Stimulated activated CD8-positive, alpha-beta memory T cell treated with anti-CD3 and anti-CD28 coated beads, Interleukin-4, amount 100 ng/mL, for 4 hours (primary cell): ENCODE measurements at places on chromosomes 12 and 14.

DNA sequence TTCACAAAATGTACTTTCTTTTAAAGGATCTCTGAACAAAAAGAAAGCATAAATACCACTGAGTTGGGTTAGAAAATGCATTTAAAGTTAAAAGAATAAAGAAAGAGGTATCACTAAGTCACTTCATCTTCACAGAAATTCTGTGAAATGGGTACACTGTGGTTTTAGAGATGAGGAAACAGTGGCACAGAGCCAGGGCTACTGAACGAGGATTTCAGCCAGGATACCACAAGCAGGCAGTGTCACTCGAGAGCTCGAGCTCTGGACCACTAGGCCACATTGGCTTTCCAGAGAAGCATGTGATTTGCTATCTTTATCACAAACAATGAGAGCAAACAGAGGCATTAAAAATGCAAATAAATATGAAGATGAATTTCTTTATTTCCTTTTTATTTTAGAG, 51.0 kb downstream of the WDHD1 start:
- DNase-seq: no peak

GRCh38 chr12:113793250-113793649, 172.9 kb downstream of the RBM19 start:
- no peak for DNase-seq

- DNase-seq: no peak
Observed at GRCh38 chr12:22856178-22856577, 231.2 kb downstream of the ETNK1 start.

DNA sequence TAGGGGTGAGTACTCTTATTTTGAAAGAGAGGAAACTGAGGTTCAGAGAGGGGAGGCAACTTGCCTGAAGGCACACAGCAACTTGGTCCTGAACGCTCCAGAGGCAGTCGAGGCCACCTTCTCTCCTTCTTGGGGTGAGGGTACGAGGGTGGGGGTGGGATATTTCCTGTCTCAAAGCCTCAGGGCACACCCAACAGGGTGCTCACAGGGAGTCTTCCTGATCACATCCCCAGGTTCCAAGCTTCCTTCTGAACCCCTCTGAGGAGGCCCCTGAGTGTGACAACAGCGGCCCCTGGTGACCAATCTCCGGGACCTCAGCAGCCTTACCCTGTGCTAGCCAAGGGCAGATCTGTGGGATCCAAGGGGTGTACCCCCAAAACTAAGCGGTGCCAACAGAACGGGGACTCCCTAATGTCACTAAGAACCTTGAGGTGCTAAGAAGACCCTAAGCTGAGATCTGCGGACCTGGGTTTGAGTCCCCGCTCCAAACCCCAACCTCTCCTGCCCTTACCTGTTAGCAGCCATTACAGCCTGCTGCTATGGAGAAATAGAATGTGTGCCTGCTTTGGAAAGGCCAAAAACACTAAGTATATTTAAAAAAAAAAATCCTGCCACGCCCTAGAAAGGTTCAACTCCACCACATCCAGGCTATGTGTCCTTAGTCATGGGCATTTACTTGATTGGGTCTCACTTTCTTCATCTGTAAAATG, 57.9 kb downstream of the TRPV4 start:
- peak; percentile 32 for DNase-seq

DNA sequence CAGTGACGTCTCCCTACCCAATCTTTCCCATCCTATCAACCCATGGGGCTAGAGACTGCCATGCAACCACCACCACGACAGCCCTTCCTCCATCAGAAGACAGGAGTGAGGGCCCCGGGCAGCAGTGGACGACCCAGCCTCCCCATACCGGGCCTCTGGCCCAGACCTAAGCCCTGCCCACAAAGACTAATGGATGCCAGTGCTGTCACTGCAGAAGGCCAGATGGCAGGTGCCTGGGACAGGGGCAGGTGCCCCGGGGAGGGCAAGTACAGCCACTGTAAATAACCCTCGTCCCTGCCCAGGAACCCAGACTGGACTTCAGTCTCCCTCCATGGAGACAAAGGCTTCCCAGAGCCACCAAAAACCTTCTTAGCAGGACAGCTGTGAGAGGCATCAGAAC, 20.3 kb upstream of the HSPB8 start:
- DNase-seq: no peak

DNA sequence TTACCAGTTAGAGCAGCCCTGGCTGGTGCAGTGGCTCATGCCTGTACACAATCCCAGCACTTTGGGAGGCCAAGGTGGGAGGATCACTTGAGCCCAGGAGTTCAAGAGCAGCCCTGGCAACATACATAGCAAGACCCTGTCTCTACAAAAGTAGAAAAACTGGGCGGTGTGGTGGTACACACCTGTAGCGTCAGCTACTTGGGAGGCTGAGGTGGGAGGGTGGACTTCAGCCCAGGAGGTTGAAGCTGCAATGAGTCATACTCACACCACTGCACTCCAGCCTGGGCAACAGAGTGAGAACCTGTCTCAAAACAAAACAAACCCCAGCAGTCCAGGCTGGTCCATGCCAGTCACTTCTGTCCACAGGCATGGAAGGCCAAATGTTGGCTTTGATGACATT, 7.4 kb downstream of the COX14 start:
- DNase-seq: no peak

DNA sequence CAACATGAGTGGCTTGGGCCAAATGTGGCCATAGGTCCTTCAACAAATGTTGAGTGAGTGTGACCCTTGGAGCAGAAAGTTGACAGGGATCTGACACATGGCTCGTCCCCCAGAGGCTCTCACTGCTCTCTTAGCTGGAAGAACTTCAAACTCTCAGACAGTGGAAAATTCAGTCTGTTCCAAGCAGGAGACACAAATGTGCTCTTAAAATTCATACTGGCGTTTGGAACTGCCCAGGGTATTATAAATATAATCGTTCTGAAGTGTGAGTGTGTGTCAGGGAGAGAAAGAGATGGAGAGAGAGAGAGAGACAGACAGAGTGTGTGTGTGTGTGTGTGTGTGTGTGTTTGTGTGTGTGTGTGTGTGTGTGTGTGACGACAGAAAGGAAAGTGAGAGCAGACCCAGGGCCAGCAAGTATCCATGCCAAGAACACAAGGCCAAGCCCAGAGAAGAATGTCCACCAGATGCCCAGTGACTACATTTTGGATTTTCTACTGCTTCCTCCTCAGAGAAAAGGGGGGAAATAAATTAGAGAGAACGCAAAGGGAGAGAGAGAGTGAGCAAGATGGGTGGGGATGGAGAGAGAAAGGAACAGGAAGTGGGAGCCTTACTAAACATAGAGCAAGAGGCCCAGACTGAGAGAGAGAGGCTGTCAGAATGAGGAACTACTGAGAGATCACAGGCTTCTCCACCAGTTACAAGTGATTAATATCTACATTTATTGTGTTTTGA, 193.6 kb upstream of the NUDT4 start:
- no peak for DNase-seq

DNA sequence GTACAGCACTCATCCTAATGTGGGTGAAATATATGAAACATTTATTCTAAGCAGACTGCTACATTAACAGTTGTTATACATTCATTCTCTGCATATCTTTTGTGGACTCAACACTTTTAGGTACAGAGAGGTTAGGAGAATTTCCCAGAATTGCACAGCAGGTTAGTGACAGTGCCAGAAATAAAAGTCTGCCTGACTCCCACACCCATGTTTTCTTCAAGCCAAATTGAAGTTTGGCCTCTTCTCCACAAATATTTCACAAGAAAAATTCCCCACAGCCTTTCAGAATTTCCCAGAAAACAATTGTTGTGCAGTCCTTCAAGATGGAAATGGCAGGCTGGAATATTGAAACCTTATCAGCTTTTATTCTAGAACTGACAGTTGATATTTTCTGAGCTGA, 464.8 kb downstream of the RAD51B start:
- no peak for DNase-seq

- no peak for DNase-seq
Observed at GRCh38 chr14:99320621-99321235, 48.7 kb upstream of the BCL11B start.

DNA sequence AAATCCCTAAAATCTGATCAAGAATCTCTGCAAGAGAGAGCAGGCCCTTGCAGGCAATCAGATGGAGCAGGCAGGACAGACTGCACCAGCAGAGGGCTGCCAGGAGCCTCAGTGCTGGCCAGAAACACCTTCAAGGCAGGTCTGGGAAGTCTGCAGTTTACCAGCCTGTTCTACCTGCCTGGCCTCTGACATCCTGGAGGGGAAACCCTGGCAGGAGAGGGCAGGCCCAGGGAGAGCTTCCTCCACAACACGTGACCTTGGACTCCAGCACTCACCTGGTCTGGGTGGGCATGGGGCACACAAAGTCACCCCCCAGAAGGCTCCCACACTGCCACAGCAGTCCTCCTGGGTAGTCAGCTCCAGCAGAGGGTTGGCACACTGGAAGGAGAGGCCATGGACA, 56.0 kb downstream of the ISCA2 start:
- no peak for DNase-seq

- DNase-seq: no peak
Observed at GRCh38 chr12:15837141-15837790, 44.9 kb upstream of the STRAP start.

DNA sequence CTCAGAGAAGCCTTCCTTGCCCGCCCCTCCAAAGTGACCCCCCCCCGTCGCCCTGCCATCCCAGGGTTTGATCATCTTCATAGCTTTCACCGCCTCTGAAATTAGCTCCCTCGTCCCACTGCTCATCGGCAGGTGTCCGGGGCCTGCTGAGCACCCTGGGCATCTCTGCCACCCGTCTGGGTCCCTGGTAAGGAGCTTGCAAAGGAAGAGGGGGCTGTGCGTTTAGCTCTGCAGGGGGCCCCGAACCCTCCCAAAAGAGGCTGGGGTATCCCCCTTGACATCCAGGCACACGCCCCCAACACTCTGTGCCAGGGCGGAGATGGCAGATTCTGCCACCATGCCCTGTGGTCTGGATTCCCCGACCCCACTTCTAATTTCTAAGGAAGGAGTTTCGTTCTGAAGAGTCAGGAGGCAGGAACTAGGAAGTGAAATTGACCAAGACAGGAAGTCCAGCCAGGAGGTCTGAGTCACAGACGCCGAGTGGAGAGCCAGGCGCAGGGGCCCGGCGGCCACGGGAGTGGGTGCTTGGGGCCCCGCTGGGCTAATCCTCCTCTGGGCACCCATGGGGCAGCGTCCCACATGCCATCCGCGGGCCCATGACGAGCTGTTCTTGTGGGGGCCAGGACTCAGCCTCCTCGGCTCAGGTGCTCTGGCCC, 95.7 kb downstream of the RFLNA start:
- DNase-seq: no peak

DNA sequence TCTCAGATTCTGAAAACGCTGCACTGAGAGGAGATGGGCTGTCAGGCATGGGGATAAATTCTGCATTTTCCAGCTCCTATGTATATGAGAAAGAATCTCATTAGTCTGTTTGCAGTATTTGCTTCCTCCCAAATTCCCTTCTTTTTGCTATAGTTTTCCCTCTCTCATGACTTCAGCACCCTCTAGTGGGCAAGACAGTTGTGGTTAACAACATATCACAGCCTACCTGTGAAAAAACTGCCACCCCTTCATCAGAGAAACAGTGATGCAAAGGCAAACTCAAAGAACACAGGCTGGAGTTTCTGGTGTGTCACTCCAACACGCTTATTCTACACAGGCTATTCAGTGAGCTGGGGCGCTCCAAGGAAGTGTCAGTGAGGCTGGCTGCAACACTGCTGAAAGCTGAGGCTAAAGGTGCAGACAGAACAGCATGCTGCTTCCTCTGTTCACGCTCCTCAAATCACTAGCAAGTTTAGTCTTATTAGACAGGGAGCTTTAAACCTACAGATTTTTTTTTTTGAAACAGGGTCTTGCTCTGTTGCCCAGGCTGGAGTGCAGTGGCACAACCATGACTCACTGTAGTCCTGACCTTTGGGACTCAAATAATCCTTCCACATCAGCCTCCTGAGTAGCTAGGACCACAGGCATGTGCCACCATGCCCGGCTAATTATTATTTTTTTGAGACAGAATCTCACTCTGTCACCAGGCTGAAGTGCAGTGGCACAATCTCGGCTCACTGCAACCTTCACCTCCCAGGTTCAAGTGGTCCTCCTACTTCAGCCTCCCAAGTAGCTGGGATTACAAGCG, 19.3 kb downstream of the ZC2HC1C start:
- no peak for DNase-seq

DNA sequence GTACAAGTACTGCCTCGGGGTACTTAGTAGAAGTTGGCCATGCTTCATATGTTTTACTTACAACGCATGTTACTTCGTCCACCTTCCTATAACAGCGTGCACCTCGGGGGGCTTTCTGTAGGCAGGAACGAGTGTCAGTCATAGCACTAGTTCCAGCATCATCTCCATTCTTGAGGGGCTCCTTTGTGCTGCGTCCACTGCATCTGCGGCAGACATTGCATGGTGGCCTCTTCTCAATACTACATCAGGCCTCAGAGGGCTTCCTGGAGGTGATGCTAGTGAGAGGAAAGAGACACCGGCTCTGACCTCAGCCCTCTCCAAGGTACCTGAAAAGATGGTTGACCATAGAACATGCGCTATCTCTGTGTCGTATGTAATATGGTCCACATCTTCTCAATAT, 121.2 kb upstream of the RTL1 start:
- DNase-seq: no peak

DNA sequence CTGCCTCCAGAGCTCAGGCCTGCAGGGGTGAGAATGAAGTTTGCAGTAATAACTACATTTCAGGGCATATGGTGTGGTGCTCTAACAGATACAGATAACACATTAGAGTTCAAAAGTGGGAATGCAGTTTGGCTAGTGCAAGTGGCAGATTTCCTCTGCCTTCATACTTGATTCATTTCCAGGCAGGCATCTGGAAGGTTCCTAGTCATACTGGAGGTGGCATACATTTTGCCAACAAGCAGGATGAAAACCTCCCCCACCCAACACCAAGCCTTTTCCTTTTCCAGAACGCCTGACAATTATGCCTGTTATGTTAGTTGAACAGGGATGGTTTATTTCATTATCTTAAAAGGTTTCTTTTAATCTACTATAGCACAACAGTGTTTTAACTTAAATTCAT, 24.3 kb downstream of the VTI1B start:
- no peak for DNase-seq

DNA sequence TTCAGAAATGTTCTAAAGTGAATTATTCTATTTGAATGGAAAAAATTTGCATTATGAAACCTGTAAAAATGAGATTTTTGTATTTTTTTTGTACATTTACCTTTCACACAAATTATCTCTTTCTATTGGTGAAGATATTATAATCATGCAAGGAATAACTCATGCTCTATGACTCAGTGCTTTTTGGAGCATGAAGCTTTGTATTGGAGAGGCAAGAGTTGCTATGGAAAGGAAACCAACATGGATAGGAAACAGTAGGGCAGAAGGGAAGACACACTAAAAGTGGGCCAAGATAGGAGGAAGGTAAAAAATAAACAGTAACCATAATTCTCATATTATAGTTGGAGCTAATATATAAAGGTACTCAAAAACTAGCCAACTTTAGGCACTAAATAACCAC, 79.0 kb downstream of the PLCZ1 start:
- DNase-seq: no peak

DNA sequence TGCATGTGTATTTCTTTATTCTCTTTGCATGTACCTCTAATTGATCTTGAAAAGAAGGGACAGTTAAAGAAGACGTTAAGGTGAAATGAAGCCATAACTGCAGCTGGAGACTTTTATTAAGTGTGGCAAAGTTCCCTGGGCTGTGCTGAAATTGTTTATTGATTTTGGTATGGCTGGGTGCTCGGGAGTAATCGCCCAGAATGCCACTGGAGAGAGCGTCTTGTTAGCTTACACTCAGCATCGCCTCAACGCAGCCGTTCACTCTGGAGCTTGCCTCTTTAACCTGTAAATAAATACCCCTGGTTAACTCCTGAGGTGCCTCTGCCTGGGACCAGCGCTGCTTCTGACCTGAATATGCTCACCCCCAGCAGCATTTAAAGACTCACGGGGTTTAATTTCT, 98.6 kb downstream of the GPATCH2L start:
- DNase-seq: no peak
